Stimulated activated CD4-positive, alpha-beta T cell treated with anti-CD3 and anti-CD28 coated beads, Interleukin-4, amount 100 ng/mL, for 4 hours (primary cell): ENCODE measurements at places on chromosomes 1 and 21.

- DNase-seq, result no peak
These were observed 5.6 kb downstream of the MX2 start for GRCh38 chr21:41367301-41367944.

GRCh38 chr1:53967409-53968124 lies 21.4 kb downstream of the LRRC42 start:
- DNase-seq, result no peak

DNA sequence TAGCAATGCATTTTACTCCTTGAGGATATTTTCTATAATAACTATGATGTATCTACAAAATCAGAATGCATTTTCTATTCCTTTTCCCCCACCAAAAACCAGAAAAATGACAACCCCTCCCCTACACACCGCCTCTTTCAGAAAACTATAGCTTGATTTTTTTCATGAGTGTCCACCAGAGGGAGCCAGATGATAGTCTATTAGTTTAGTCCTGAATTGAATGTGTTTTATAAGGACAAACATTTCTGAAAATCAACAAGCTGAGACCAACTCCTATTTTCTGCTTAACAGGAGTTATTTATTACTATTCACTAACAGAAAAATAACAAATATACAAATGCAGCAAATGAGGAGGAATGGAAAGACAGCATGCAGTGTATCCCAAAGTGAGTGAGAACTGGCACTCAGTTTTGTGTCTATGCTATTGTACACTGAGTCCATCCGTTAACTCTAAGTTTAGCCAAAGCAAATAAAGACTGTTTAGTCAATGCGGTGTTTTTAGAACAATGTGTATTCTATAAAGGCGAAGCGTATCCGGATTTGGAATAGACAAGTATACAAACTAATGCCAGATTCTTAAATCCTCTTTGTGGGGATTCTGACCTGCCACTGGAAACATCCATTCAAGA lies 182.6 kb downstream of the VAV3 start:
- no peak for DNase-seq

GRCh38 chr1:230335861-230336522 lies 90.1 kb downstream of the PGBD5 start:
- no peak for DNase-seq

DNA sequence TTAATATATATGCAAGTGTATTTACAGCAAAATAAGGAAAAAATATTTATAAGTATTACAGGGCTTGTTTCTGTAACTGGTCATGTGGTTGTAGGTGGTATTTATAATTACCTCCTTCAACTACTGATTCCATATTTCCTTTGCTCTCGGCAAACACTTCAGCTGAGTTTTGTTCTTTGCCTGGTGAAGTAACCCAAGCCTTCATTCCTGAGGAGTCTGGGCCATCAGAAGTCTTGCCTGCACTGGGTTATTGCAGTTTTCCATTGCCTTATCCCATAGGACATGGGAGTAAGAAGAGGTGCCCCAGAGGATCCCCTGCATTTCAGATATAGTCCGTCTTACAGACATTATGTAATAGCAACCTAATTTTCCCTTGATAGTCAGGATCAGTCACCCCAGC lies 23.8 kb downstream of the MARK1 start:
- DNase-seq, result no peak

GRCh38 chr1:38261574-38261973 lies 215.0 kb upstream of the POU3F1 start:
- no peak for DNase-seq

- DNase-seq, result no peak
These were observed 12.5 kb upstream of the LPGAT1 start for GRCh38 chr1:211843018-211843417.

- DNase-seq, result no peak
These were observed 529.8 kb upstream of the PRMT6 start for GRCh38 chr1:106526650-106527049.

GRCh38 chr1:47002211-47002610 lies 21.3 kb upstream of the CYP4X1 start:
- DNase-seq, result no peak

DNA sequence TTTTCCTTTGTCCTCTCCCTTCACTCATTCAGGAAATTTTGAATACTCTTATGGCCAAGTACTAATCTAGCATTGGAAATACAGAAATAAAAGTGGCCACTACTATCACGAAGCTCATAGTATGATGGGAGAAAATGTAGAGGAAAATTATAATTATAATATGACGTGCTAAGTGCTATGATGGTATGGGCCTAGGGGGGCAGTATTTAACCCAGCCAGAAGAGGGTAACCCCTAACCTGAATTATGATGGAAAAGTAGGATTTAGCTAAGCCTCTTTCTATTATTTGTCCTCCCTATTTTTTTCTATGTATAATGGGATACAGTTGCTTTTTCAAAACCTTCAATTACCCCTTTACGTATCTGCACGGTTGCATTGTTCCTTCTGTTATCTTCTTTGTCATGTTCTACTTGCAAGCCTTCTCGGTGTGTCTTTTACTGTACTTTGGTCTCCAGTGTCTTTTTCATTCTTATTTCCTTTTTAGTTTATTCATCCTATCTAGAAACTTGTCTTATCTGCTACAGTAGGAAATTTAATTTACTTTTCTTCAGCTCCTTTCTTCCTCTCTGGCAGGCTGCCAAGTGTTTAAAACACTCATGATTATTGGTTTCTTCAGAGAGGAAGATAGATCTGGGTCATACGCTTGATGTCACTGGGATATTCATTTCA lies 88.8 kb upstream of the GPR52 start:
- no peak for DNase-seq

DNA sequence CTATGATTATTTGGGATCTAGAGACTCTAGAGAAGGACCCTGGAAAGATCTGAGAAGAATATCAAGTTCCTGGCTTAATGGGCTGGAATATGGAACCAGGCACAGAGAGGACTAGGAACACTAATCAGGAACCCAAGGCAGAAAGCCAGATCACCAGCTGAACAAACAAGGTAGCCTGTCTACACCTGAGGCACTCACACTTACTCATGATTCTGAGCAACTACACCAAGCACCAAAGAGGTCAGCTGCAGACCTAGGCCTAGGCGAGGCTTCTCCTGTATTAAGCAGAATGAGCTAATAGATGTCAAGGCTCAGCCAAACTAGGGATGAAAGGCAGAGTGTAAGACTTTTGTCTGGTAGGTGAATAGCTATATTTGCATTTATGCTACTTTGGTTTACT lies 368.1 kb downstream of the LTN1 start:
- DNase-seq, result no peak

DNA sequence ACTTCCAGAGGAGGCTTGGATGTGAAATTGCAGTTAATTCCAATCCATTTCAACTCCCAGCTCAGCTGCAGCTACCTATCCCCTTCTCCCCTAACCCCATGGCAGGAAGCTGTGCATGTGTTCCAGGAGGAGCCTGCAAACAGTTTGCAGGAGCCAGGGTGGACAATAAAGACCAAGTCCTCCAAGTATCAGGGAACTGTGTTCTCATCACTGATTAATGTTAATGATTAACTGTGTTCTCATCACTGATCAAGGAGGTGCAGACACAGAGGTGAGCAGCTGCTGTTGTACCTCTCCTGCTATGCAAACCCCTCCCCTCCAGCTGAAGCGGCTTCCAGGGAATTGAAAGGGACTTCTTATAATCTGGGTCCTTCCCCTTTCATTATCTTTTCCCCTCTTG lies 19.2 kb downstream of the CLDN19 start:
- DNase-seq, result no peak

- DNase-seq, result no peak
These were observed 2.6 kb upstream of the LDLRAP1 start for GRCh38 chr1:25540750-25541342.

- no peak for DNase-seq
These were observed 26.7 kb upstream of the RSPO1 start for GRCh38 chr1:37661401-37661800.

GRCh38 chr1:106962591-106962990 lies 93.9 kb upstream of the PRMT6 start:
- DNase-seq, result no peak

GRCh38 chr1:15154480-15155036 lies 1.0 kb downstream of the TMEM51 start:
- DNase-seq, result no peak

DNA sequence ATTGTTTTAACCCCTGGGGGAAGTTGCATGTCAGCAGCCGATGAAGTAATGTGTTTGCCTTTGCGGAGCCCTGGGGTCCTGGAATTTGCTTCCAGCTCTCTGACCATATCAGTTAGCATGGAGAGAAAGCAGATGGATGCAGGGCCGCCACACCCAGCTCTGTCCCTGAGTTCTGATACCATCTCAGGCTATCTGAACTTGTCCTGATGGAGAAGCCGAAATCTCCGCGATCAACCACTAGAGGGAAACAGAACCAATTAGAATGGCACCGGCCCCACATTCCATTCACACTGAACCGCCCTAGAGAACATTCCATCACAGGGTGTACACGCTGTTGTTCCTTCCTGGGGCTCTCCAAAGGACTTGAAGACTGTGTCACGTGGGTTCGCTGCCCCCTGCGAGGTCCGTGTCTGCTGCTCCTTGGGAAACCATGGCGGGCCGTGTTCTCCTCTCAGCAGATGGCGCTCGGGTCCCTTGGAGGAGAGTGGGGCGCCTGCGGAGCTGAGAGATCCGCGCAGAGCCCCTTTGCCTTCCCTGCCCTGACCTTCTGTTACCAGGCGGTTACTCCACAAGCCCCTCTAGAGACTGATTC lies 75.4 kb downstream of the ABCA4 start:
- DNase-seq, result peak; percentile 19

DNA sequence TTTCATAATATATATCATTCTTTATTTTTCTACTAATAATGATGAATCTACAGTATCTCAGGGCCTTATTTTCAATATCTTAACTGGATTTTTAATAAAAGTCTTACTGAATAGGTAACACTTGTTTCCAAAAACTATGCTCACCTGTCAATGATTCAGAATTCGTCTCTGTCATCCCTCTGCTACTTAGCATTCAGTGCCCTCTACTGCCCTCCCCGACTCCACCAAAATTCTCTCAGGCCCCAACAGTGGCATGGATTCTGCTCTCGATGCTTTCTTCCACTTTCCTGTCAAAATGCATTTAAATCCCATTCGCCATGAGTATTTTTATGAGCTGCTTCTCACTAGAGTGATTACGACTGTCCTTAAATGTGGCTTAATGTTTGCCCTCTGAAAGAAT lies 10.5 kb upstream of the BACH1 start:
- DNase-seq, result no peak

GRCh38 chr1:201282216-201282615 lies 1.1 kb upstream of the PKP1 start:
- DNase-seq, result no peak

GRCh38 chr1:185969028-185969427 lies 234.8 kb downstream of the HMCN1 start:
- DNase-seq, result no peak

DNA sequence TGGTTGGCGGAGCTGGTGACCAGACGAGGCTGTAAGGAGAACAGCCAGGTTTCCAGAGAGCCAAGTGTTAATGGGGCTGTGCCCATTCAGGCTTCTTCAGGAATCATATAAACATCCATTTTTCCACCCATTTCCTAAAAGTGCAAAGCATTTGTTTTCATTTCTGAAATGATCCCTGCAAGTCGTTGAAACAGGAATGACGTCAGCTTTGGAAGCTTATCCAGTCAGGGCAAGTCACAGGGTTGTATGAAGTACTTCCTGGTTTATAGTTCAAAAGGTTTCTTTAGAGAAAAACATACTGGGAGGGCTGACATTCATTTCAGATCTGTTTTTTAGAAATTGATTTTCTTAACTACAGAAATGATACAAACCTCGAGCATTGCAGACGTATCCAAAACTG lies 29.2 kb downstream of the IGSF5 start:
- no peak for DNase-seq

DNA sequence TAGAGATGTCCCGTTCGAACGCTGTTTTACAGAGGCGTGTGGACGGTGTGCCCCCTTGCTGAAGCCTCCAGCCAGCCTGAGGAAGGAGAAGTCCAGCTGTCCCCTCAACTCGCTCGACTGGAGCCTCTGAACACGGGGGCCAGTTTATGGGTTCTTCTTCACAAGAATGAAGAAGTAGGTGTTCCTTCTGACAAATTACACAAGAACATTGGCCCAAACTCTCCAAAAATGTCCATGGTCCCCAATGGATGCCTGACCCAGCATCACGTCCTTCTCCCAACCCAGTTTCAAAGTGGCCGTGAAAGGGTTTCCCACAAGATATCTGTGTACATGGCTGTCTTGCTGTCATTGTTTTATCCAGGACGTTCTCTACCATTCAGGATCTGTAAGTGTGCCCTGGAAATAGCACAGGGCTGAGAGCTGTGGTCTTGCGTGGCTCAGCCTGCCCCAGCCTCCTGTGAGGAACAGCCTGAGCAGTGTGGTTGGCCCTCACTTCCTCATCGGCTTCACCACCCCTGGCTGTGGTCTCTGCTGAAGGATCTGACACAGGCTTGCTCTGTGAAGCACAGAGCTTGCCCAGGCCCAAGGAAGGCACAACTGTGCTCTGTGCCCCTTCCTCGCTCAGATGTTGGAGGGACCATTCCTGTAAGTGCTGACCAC lies 1.0 kb upstream of the S100B start:
- DNase-seq, result no peak

DNA sequence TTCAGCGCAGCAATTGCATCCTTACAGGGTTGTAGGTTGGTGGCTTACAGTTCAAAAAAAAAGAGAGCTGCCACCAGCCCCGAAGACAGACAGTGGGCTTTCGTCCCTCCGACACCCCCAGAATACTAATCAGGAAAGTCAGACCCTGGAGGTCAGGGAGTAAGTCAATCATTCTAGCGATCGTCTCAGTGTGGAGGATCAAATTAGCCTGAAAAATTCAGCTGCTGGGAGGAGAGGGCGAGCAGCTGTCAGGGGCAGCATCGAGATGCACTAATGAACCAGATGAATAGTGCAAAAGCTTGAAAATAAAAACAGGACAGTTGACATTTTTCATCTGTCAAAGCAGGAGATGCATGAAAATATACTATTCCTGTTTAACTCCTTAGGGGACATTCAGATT lies 138.4 kb downstream of the NEK7 start:
- no peak for DNase-seq

GRCh38 chr1:184745110-184745509 lies 9.5 kb downstream of the EDEM3 start:
- no peak for DNase-seq

- DNase-seq, result no peak
These were observed 753.1 kb downstream of the NCAM2 start for GRCh38 chr21:21751286-21751685.

- DNase-seq, result no peak
These were observed 38.0 kb downstream of the SAMD13 start for GRCh38 chr1:84339503-84339902.

GRCh38 chr1:43306688-43307457 lies 6.1 kb downstream of the TIE1 start:
- DNase-seq, result no peak
